ENCODE measurements at places on chromosomes 13 and 19. TPM values are rescaled to one million over a fixed set of nuclear protein-coding genes. Genes with fewer than 3 reads are reported as not detected.

GRCh38 chr13:62207388-62207787, 791.7 kb upstream of the PCDH20 start:
- DNase-seq: no peak

DNA sequence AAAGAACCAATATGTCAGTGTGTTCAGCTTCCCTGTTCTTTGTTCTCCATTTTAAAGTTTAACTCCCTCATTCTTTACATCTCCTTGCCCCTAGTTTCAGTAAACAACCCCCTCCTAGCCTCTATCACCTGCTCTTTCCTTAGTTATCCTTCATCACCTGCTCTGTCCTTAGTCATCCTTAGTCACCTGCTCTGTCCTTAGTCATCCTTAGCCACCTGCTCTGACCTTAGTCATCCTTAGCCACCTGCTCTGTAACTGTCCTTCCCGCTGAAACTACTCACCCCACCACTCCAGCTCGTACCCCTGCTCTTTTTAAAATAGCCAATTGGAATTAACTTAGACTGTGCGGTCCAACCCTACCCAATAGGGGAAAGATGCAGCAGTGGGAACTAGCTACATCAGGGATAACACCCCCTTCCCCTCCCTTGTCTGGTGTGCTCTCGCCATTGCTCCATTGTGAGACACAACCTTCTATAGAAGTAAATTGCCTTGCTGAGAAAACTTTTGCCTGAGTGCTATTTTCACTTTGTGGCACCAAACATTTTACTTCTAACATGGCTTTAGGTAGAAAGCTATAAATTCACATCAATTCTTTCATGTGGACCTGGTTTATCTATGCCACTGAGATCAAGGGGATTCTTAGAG, 16.2 kb downstream of the EDNRB start:
- no peak for DNase-seq

- DNase-seq: no peak
Observed at GRCh38 chr13:70523622-70524021, 415.4 kb upstream of the KLHL1 start.

The LRCH1 gene
- 0.12 TPM for total RNA-seq

DNA sequence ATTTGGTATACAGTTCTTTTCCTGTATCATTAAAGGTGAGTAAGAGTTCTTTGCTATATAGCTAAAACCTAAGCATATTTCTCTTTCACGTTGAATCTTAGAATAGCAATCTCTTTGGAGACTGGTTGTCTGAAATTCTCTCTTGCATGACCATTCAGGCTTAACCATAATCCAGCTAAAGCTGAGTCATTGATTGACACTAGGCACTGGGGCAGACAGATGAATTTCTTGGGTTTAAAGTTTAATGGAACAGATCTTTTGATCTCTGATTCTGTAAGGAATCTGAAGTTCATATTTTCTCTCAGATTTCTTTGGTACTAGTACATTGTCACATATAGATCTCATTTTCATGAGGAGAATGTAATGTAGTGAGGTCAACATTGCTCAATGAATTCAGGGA, 397.3 kb upstream of the MIR17HG start:
- no peak for DNase-seq

- DNase-seq: peak; percentile 76
Observed at GRCh38 chr19:55301459-55302317, 17.9 kb downstream of the BRSK1 start.

- DNase-seq: no peak
Observed at GRCh38 chr19:4967738-4968461, 1.0 kb upstream of the KDM4B start.

- no peak for DNase-seq
Observed at GRCh38 chr19:29372461-29372860, 153.3 kb upstream of the VSTM2B start.

The ZNF625 gene
- 8.8 TPM for total RNA-seq

DNA sequence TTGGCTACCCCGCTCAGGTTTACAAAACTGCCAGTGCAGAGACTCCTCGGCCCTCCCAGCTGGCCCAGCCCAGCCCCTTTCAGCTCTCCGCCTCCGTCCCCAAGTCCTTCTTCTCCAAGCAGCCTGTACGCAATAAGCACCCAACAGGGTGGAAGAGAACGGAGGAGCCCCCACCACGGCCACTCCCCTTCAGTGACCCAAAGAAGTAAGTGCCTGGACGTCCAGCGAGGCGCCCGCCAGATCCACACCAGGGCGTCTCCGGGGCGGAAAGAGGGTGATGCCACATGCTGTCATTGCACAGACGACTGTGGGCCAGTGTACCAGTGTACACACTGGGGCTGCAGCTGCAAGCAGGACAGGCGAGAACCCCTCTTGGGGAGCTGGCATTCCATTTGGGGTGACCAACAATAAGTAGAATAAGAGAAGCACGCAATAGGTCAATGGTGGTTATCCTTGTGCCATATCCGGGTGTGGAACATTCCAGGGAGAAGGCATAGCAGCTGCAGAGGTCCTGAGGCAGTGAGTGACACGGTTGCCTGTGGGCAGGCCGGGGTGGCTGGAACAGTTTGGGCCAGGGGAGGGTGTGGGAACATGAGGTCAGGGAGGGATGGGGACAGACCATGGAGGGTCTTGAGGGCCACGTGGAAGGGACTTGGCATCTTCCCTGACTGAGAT, 41.3 kb downstream of the DPF1 start:
- no peak for DNase-seq

GRCh38 chr13:91169321-91170050, 178.0 kb upstream of the MIR17HG start:
- no peak for DNase-seq

GRCh38 chr13:47027780-47028437, 131.1 kb upstream of the HTR2A start:
- no peak for DNase-seq

- peak; percentile 56 for DNase-seq
Observed at GRCh38 chr19:18475762-18476331, 37.9 kb upstream of the ISYNA1 start.

GRCh38 chr19:7549429-7550148, 14.1 kb downstream of the PNPLA6 start:
- no peak for DNase-seq

The ZNF528 gene
- not detected for total RNA-seq

GRCh38 chr13:27415116-27415515, 9.3 kb upstream of the GTF3A start:
- no peak for DNase-seq

DNA sequence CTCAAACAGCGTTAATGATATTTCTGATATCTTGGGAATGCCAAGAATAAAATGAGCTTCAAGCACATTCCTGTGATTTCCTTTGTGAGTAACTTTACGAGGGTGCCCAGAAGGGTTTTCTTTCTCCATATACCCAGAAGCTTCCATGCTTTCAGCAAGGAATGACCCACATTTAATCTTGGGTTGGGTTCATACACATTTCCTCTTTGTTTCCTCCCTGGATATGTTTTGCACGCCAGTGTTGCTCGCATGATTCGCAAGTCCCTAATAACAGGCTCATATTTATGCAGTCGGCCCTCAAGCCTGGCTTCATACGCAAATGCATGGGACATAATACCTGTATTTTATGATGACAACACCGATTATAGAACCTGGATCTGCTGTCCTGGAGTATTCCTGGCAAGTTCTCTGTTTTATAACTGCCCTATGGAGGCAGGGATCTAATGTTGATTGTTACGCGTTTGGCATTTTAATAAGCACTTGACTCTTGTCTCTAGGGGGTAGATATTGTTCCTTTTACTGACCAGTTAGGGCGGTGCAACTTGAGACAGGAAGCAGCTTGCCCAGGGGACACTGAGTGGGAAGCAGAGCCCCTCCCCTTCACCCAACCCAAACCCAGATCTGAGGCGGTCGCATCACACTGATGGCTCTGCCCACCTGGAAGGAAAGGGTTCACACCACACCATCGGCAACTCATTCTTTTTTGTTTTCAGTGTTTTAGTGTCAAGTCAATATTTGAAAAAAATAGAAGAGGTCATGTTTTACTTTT, 220.4 kb upstream of the SOX1 start:
- no peak for DNase-seq

The EXOSC5 gene
- total RNA-seq: 57.0 TPM

DNA sequence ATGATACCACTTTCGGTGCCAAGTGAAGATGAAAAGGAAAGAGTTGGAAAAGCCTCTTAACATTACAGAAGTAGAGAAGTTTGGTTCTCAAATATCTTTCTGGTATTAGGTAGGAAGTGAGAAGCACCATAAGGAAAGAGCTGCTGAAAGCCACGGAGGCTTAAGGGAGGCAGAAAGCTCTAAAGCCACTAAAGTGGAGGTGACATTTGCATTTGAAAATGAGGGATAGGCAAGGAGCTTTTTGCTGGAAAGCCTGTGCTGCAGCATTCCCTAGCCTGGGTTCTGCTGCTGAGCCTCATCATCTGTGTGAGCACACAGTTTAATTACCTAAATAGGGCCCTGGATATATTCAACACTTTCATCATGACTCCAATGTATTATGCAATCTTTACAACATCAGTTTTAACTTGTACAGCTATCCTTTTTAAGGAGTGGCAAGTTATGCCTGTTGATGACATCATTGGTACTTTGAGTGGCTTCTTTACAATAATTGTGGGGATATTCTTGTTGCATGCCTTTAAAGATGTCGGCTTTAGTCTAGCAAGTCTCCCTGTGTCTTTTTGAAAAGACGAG, 315.4 kb downstream of the RBM26 start:
- no peak for DNase-seq

DNA sequence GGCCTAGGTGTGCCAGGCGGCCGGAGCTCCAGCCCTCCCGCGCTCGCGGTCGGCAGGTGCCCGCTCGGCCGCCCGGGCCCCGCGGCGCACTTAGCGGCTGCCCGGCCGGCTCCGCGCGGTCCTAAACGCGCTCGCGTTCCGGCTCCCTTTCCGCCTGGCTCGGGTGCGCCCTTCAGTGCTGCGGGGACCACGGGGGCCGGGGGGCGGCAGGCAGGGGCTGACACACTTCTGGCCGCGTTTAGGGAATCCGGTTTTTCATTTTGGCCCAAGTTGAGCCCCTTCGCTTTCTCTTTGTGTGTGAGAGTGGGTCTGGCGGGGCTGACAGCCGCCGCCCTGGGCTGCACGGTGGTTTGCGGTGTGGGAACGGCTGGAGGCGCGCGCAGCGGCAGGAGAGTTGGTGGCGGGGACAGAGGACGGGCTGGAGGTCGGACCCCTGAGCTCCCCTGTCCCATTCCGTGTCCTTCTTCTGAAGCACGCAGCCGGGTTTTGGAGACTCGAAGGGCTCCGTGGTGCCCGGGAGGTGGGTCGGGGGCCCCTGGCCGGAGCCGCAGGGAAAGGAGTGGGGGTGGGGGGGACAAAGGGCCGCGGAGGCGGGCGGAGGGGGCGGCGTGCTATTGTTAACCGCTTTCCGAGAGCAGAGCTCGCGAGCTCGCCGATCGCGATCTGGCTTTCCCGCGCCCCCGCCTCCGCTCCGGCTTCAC, 3.1 kb downstream of the FGF9 start:
- DNase-seq: peak; percentile 76

GRCh38 chr13:19169496-19169895, 12.1 kb downstream of the TUBA3C start:
- DNase-seq: no peak

The C13orf42 gene
- not detected for total RNA-seq

GRCh38 chr19:45507872-45508416, 665 bp downstream of the VASP start:
- no peak for DNase-seq

The MEIOSIN gene
- not detected for total RNA-seq

- DNase-seq: no peak
Observed at GRCh38 chr19:30255791-30256495, 116.2 kb upstream of the ZNF536 start.

DNA sequence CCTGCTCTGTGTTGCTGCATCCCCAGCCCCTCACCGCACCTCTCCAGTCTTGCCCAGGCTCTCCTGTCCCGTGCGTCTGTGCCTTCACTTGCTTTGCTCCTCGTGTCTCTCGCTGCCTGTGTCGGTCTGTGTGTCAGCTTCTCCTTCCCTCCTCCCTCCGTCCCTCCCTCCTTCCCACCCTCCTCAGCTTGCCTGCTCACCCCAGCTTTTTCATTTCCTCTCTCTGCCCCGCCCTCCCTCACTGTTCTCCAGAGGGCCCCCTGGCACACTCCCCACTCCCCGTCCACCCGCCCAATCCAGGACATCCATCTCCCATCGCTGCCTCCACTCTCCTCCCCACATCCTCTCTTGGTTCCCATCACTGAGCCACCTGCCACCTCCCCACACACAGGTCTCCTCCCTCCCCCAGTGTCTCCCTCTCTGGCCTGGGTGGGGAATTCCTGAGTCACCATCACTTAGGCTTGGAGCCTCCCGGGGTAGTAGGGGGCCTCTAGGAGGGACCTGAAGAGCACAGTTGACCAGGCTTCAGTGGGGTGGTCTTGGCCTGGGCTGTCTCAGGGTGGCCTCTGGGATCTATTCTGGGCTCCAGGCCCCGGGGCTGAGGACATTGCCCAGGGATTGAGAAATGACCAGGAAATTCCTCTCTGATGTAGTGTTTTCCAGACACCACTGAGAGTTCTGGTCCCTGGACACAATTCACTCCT, at the start of gene PTGIR:
Gene PTGIR, minus strand, starts transcription at position 132 of the 704 bp plus-strand sequence. CDS start 864 bp downstream, outside the sequence.
- no peak for DNase-seq

DNA sequence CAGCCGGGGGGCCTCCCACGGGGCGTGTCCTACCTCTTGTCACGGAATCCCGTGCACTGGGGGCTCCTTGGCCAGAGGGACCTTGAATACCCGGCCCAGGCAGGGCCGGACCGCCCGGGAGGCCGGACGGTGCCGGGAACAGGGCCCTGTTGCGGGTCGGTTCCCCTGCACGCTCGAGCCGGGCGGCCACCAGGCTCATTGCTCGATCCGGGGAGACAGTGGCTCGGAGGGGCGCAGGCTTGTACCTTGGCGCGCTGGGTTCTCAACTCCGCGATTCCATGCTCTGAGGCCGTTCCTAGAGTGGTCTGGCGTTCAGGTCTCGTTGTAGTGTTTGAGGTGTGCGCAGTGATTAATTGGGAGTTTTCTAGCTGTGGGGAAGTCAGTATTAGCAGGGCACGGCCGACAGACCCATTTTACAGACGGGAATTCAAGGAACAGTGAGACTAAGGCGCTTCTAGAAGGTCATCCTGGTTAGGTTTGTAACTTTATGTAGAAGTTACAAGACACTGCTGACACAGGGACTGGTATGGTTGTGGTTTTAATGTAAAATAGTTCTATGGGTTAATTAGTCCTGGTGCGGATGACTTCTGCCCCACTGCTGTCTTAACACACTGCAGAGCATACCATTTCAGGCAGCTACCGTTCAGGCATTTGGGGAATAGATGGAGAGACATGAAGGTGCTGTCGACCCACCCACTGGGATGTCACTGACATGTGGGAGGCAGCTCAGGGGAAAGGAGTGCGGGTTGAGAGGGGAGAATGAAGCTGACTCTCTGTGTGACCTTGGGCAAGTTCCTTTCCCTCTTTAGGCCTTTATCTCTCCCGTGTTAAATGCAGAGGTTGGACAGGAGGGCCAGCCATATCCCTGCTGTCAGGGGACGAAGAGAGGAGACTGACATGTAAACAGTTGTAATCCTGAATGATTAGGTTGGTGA, 592 bp downstream of the CLPTM1 start:
- no peak for DNase-seq

GRCh38 chr19:32206065-32206464, 139.3 kb upstream of the ZNF507 start:
- DNase-seq: no peak

The LILRA1 gene
- total RNA-seq: not detected

GRCh38 chr13:91079176-91079575, 268.3 kb upstream of the MIR17HG start:
- DNase-seq: no peak

All from G401 (cell line).